ENCODE measurements at places on chromosomes 1 and 21.
A peak's percentile ranks its signal among the peaks of the same experiment; 100 is the strongest.

DNA sequence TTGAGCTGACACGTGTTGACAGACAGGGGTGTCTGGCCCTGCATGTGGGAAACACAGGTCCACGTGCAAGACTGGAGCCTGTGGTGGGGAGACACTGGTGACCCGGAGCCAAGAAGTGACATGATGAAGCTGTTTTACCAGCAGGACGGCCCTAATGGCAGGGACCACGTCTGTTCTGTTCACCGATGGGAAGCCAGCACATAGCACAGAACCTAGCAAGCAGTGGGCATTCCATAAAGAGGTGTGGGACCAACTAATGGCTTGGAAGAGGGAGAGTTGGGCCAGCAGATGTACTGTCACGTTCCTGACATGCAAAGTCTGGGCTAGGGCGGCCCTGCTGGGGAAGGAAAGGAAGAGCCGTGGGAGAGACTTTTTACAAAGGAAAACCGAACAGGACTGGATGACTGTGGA, 15.3 kb downstream of the NAV1 start:
- DNase-seq = no peak

- DNase-seq = no peak
Observed at GRCh38 chr1:8628606-8629005, 188.8 kb downstream of the RERE start.

- no peak for DNase-seq
Observed at GRCh38 chr1:50208315-50208714, 99.6 kb downstream of the ELAVL4 start.

GRCh38 chr1:197961933-197962332, 44.8 kb downstream of the LHX9 start:
- DNase-seq = no peak

DNA sequence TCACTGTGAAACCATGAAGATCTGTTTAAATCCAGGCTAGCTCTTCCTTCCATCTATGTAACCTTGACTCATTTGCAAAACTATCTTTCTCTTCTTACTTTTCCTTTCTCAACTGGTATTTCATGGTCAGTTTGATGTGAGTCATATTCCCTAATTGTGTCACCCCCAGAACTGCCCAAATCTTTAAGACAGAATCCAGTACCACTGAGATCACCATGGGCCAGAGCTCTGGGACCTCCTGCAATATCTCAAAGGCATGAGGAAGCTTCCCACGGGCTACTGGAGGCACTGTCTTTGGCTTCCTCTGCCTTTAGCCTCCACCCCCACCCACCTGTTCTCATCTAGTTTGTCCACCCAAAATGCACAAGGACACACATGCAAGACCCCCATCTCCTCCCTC, 274.4 kb upstream of the FMN2 start:
- DNase-seq = no peak

- DNase-seq = peak; percentile 7
Observed at GRCh38 chr1:212612041-212612961, 3.7 kb downstream of the ATF3 start.

GRCh38 chr1:151596166-151596953, 15.5 kb upstream of the SNX27 start:
- no peak for DNase-seq

- DNase-seq = no peak
Observed at GRCh38 chr1:50454911-50455310, 31.7 kb upstream of the DMRTA2 start.

DNA sequence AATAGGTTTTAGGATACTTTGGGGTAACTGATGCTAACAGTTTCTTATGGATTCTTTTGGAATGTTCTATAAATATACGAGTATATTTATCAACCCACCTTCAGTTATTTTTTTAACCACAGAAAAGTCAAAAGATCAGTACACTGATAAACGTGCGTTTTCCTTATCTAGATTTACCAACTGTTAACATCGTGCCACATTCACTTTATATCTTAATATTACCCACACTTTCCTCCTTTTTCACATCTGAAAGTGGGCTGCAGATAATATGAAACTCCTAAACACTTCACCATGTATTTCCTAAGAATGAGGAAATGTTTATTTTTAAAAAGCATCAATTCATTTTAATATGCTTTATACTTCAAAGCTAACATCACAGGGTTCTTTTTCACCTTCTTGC, 7.7 kb downstream of the ATF6 start:
- DNase-seq = no peak

GRCh38 chr1:184212649-184213314, 161.3 kb downstream of the TSEN15 start:
- DNase-seq = no peak

GRCh38 chr1:218467101-218468072, 122.3 kb downstream of the TGFB2 start:
- DNase-seq = no peak

All from CD4-positive, alpha-beta T cell treated with Interleukin-12 subunit alpha and Interleukin-12 subunit beta, for 1 hour (primary cell).